ENCODE measurements at places on chromosomes 3 and 15.
A peak's percentile ranks its signal among the peaks of the same experiment; 100 is the strongest.

DNA sequence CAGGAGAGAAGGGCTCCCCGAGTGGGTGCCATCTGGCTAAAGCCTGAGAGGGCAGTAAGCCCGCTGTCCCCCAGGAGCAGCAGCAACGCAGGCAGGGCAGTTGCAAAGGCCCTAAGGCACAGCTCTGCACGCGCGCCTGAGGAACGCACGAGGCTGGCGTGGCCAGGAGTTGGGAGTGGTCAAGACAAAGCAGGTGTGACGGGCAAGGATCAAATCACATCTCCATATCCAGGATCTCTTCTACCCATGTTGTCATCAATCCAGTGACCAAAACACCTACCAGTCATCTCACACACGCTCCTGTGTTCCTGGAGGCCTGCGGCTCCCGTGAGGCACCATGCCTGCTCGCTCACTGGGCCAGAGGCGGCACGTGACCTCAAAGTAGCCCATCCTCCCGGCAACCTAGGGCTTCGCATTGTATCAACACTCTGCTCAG lies 59.5 kb downstream of the ERC2 start:
- no peak for DNase-seq

DNA sequence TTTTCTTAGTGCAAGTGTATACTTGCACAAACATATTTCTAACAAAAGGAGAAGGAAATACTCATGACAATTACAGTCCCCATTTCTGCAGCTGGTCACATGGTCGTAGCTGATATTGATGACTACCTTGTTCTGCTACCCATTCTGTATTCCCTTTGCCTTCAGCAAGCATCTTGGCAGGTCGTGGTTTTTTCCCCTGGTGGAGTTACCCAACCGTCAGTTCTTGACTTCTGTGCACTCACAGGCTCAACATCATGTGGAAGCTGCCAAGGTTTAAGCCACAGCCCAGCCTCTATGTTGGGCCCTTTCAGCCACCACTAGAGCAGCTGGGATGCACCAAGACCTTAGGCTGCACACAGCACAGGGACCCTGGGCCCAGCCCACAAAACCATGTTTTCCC lies 56.1 kb downstream of the VGLL3 start:
- no peak for DNase-seq

GRCh38 chr15:30923429-30923828 lies 19.7 kb downstream of the FAN1 start:
- DNase-seq: no peak

GRCh38 chr3:184261854-184262763 lies 756 bp upstream of the CAMK2N2 start:
- DNase-seq: peak; percentile 72

DNA sequence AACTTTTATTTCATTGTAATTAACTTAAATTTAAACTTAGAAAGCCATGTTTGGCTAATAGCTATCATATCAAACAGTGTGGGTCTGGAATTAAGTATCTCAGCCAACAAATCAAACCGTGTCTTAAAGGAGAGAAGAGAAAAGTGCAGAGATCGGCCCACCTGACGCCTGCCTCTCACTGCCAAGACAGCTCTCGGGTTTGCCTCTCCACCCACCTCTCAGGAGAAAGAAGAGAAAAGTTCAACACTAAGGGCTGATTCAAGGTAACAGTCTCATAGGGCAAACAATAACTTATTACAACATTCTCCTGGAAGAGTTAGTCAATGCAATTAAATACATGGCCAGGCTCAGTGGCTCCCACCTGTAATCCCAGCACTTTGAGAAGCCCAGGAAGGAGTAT lies 64.8 kb upstream of the PRR20G start:
- no peak for DNase-seq

- no peak for DNase-seq
Measured at GRCh38 chr15:67792250-67792942, 32.9 kb upstream of the SKOR1 start.

- no peak for DNase-seq
Measured at GRCh38 chr3:148229107-148229506, 468.6 kb upstream of the AGTR1 start.

DNA sequence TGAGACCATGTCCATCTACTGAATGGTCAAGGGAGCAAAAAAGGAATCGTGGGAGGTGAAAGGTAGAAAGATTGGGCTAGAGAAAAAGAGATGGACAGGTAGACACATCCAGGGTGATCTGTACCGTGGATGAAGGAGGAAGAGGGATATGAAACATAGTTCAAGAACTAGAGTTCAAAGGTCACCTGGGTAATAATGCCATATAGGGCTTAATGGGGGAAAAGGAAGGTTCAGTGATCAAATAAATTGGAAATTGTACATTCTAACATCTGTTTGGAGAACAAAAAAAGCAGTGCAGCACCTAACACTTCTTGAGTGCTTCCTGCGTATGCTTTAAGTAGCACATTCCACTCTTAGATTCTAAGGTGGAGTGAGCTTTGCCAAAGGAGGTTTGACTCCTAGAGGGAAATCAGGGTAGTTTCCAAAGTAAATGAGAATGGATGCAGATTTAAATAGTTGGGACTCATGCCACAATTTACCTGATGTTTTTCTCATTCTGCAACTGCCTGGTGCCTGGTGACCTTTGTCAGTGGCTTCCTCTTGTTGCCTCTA lies 46.6 kb downstream of the MITF start:
- DNase-seq: no peak

DNA sequence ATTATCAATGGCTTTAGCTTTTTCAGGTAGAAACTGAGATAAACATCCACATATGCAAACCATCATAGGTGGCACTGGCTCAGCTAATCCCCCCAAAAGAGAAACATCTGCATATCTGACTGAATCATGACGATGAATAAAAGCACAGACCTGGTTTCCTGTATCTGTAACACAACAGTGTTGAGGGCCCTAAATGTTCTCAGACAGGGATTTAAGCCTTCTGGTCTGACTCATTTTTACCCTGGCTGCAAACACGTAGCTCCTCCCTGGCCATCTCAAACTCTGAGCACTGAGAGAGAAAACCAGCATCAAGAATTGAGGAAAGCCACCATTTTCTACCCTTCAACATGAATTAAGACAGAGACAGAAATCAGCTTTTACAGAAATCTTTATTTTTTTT lies 35.2 kb downstream of the GLB1 start:
- DNase-seq: no peak

- no peak for DNase-seq
Measured at GRCh38 chr3:133476971-133477375, 77.1 kb downstream of the BFSP2 start.

- DNase-seq: no peak
Measured at GRCh38 chr15:94925680-94926079, 694.3 kb downstream of the MCTP2 start.

DNA sequence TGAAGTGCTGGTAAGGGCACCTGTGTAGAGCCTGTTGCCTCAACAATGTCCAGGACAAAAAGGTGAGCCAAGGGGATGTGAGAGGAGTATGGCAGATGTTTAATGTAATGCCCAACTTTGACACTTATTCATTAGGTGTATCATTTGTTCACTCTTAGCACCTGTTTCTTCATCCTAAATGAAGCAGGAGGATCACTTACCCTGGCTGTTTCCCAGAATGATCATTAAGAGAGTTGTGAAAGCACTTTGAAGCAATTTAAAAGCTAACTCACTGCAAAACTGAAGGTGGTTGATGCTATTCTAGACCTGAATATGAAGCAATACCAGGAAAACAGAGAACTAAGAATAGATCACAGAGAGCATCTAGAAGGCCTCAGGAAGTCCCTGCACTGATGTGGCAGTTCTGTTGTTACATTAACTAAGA lies 3.4 kb upstream of the HHLA2 start:
- peak; percentile 28 for DNase-seq

DNA sequence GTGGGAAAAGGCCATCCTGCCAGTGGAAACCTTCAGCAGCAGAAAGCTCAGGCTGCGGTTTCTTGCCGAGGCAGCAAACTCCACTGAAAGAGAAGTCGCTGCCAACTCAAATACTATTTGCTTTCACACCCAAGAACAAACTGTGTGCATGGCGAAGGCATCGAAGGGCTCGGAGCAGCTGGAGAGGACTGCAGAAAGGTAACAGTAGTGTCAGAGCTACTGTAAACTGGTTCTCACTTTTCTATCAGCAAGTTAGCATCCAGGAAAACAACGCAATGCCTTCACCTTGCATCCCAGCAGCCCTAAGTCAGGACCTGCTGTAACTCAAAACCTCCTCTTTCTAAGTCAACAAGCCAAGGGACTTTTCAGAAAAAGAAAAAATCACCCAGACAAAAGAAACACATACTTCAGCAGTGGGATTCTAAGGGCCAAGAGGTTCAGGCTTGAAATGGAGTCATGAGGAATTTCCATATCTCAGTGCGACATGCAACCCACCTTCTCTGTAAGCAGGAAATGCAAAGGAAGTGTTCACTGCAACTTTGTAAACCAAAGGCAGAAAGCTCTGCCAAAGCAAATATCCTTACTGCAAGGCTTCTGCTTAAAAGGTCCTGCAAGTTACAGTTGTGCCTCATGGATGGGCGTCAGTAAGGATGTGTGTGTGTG lies 193.5 kb downstream of the FOXP1 start:
- DNase-seq: no peak

DNA sequence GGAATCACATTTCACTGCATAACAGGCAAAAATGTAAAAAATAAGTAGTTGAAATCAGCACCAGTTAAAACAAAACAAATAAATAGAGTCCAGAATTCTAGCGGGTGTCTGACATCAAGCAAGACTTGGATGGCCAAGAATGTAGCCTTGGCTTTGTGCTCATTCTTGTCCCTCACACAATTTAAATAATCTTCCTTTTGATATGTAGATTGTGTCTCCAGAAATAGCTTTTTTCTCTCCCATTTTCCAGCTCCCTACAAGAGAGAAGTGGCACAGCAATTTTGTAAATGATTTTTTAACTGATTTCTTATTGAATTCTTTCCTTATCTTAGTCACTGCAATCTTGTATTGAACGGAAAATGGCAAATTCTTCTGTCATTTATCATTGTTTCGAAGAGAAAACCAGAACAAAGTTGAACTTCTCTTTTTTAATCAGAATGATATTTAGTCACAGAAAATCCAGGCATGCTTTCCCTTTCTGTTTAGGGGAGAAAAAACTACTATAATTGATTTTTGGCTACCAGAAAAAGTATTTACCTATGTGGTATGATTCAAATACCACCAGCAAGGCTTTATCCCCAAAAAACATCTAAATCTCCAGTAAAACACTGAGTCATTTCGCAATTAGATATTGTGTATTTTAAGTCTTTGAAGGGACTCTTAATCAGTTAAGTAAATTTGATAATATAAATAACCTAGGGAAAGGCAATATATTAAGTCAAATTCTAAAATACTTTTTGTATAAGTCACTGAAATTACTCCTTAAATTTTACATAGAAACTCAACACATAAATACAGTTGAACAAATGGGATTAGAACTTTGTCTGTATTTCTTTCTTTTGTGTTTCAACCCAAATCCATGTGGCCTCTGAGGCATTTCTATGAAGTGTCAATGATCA lies 481.7 kb downstream of the GBE1 start:
- DNase-seq: no peak

GRCh38 chr3:47473391-47473790 lies 2.4 kb downstream of the SCAP start:
- DNase-seq: no peak

DNA sequence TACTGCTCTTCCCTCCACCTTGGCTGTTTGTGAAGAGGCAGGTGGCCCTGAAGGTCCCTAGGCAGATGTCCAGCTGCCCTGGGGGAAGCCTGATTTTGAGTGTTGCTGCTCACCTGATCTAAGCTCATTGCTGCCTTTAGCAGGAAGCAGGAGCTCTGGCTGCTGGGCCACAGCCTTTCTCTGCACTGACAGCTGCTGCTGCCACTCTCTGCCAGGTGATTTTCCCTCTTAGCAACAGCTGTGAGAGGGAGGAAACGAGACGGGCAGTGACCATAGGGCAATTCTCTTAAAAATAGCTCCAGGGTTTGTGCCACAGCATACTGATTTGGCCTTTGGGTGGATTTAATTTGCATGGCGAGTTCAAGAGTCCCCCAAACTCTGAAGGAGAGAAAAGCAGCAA lies 415.8 kb upstream of the SEMA6D start:
- DNase-seq: no peak

DNA sequence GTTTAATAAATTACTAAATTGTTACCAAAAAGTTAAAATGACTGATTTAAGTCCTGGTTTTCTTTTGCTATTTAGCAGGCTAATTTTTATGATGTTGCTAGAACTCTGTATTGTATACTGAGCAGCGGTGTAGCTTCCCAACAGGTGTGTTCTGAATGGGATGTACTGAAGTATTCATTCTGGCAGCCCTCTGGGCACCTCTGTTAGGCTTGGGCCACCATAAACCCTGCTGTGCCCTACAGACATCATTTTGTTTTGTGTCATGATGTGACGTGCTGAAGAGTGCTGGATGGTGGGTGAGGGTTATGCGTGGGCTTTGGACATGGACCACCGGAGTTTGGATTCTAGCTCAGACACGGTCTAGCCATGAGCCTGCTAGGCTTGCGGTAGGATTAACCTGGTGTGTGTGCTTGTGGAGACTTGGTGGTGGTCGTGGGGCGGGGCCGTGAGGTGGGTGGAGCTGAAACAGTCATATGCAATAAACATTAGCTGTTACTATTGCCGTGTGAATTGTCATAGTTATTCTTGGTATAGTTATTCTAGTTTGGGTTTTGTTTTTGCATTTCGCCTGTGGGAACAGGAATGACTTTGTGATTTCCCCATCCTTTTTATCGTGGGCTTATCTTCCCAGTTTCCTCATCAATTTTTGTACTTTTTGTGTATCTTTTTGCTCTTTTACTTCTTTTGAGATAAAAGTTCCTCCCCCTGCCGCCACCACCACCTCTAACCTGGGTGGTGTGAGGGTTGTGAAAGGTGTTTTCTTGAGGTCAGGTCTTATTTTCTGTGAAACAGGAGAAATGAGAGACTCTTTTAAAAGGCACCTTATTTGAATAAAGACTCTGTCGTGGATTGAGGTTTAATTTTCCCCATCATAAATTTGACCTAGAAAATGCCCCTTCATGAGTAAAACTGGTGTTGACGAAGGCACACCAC lies 93.7 kb downstream of the MCTP2 start:
- no peak for DNase-seq

- no peak for DNase-seq
Measured at GRCh38 chr3:149449799-149450198, 24.7 kb upstream of the TM4SF4 start.

GRCh38 chr3:14125193-14126016 lies 553 bp downstream of the TMEM43 start:
- DNase-seq: no peak

GRCh38 chr3:139204728-139205127 lies 139.1 kb upstream of the MRPS22 start:
- no peak for DNase-seq

GRCh38 chr3:178117641-178118040 lies 418.6 kb upstream of the KCNMB2 start:
- DNase-seq: no peak

GRCh38 chr15:60118146-60118545 lies 114.0 kb downstream of the FOXB1 start:
- DNase-seq: no peak

GRCh38 chr15:74519311-74519710 lies 21.7 kb upstream of the ARID3B start:
- no peak for DNase-seq

All from GM13977 (cell line).